ENCODE measurements at places on chromosomes 6 and 20. TPM values are rescaled to one million over a fixed set of nuclear protein-coding genes. Genes with fewer than 3 reads are reported as not detected.

Gene TSPO2
- total RNA-seq, result 0.49 TPM

Gene WFDC8
- total RNA-seq, result not detected

Gene CDC5L
- total RNA-seq, result 23.8 TPM

Gene TRIM40
- total RNA-seq, result not detected

Gene PNLDC1
- total RNA-seq, result 0.32 TPM

Gene ADGB
- not detected for total RNA-seq

Gene RNF217
- 0.09 TPM for total RNA-seq

Gene ATP6V1G2
- 0.43 TPM for total RNA-seq

Gene MAP1LC3A
- total RNA-seq, result 0.95 TPM

Gene TGIF2
- 58.4 TPM for total RNA-seq

Gene RAET1L
- total RNA-seq, result not detected
